ENCODE measurements at places on chromosomes 6 and 20.

DNA sequence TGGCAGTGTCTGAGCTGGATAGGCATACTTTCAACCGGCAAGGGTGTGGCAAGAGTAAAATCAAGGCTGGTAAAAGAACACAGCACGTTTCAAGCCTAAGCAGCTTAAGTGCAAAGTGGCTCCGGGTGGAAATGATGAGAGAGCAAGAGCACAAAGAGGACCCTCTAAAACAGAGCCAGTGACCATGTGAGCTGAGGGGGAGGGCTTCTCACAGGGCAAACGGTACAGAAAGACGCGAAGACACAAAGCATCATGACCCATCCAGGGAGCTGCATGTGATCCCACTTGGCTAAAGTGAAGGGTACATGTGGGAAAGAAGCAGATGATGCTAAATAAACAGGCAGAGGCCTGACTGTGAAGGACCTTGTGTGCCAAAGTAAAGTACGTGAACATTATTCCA, 25.7 kb downstream of the FKBP5 start:
- no peak for DNase-seq

DNA sequence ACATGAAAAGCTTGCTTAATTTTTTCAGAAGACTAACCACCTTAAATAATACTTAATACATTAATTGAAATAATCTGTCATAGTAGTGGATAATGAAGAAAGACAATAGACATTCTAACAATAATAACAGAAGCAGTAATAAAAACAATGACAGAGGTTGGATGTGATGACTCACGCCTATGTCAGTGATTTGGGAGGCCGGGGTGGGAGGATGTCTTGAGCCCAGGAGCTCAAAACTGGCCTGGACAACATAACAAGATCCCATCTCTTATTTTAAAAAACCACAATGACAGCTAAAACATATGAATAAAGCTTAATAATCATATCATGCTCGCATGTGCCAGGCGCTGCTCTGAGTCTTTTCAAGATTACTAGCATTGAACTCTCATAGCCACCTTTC, 105.5 kb downstream of the IPCEF1 start:
- DNase-seq: no peak

DNA sequence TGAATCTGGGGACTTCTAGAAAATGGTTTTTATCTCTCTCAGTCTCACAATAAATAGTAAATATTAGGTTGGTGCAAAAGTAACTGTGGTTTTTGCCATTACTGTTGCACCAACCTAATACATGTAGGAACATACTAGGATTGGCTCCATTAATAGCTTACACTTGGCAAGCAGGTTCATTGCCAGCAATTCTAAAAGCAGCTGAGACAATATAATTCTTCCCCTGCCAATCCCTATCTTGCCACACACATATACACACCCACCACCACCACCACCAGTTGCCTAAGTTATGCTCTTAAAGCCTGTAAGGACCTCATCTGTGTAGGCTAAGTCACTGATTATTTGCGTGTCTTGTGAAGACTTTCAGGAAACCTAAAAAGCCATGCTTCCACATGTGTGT, 145.1 kb downstream of the KIF16B start:
- no peak for DNase-seq

DNA sequence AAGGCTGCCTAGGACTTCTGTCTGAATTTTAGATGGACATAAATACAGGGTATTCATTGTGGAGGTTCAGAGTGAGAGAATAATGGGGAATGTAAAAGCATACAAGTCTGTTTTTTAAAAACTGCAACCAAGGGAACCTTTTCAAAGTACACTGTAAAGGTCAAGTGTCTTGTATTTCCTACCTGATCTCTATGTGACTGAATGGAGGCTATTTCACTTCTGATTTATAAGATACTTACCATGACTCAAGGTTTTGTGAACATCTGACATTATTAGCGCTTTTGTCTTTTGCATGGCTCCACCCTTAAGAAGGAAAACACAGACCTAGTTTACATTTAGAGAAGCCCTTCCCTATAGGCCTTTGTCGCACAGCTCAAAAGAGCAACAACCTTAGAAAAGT, 126.5 kb downstream of the ZFAND3 start:
- DNase-seq: no peak

DNA sequence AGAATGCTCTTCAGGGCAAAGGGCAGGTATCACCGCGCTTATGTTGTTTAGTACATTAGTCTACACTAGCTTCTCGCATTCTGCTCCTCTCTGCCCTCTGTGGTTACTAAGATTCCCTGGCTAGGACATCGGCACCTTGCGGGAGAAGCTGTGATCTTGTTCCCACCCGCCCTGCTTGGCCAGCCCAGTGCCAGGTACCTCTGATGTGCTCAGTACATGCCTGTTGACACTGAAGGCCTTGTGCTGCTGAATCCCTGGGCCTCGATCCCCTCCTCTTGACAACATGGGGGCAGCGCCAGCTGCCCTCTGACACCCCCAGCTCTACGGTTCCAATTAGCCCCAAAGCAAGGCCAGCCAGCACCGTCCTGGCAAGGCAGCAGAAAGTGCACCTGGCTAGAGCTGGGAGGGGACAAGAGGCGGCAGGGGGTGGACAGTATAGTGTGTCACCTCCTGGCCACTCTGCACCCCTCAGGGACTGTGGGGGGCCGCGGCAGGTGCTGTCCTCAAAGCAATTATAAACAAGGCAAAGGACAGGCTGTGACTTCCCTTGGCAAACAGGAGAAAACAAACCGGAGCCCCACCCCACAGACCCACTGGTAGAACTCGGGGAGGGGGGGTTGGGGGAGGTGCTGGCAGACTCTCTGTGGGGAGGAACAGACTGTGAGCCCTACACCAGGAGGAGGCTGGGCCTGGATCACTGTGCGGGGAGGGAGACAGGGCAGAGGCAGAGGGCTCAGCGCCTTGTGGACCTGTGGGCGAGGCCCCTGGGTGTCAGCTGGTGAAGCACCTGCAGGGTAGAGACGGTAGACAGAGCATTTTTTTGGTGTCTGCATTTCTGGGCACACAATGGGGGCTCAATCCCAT, 7.1 kb downstream of the TFEB start:
- DNase-seq: no peak

DNA sequence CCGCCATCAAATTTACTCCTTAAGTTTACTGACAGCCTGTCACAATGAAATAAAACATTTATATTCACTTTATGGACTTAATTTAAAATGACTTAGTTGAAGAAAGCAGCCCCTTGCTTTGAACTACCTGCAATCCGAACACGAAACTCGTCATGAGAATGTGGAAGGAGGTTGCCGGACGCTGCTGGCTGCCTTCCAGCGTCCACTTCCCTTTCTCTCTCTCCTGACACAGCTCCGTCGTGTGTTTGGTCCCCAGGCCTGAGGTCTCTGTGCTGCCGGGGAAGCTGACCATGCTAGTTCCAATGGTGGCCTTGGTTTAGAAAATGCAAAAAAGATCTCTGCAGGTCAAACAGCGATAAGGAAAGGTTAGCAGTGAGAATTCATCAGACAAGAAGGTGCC, 519.7 kb downstream of the CDH26 start:
- no peak for DNase-seq

DNA sequence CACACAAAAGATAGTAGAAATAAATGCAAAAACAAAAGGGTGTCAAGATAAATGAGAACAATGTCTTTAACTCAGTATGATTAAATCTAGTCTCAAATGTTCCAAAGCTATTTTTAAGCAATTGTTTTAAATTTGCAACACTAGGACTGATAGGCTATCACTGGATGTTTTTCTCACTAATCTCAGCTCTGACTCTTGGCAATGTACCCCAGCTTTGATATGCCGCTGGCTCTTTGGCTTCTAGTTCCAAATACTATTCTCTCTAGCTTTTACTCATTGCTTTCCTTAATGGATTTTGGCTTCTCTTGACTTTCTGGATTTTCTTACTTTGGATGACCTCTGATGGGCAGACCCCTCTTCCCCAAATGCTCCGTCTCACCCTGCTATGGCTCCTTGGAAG, 116.0 kb upstream of the SLC35B3 start:
- DNase-seq: no peak
